ENCODE measurements at places on chromosomes 12 and 14.

GRCh38 chr12:645563-646071 is 17.6 kb downstream of the NINJ2 start:
- DNase-seq: peak; percentile 59

DNA sequence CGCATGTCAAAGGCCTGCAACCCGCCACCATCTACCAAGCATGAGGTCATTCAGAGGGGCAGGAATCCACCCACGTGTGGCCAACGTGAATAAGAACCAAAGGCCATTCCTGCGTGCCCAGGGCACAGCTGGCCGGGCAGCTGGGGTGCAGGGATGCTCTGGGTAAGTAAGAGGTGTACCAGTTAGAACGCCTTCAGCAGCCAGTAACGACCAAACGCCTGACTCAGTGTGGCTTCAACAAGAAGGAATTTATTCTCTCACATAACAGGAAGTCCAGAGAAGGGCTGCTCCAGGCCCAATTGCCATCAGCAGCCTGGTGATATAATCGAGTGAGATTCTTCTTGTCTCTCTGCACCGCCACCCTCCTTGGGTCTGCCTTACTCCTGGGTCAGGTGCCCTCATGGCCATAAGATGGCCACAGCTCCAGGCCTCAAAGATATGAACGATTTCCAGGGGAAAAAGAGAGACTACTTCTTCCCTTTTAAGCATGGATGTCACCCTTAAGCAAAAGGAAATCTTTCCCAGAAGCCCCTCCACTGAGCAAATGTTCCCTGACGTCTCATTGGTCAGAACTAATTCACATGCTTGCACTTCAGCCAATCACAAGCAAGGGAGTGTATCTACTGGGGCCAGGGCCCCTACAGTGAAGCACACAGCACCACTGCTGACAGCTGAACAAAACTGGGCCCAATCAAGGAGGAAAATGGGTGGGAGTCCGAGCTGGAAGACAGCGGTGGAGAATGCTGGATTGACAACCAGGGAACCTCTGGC is 7.3 kb downstream of the TTC7B start:
- DNase-seq: peak; percentile 22

GRCh38 chr12:110698171-110698902 is 9.4 kb upstream of the HVCN1 start:
- DNase-seq: peak; percentile 87

- no peak for DNase-seq
Observed at GRCh38 chr12:130338794-130339601, 1.3 kb downstream of the PIWIL1 start.

DNA sequence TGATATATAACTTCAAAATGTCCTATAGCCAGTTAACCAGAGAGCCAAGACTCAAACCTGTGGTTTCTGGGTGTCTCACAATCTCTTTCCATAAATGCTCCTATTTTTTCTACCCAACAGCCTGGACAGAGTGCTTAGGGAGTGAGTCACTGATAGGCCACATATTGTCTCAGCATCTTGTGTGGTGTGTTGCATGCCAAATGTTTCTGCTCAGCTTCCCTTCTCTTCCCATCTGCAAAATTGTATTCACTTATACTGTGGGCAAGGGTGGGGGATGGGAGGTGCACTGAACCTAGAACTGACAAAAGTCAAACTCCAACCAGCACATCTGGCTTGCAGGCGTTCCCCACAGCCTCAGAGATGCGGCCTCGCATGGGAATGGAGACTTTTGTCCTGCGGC is 123.3 kb downstream of the KCNA5 start:
- no peak for DNase-seq

DNA sequence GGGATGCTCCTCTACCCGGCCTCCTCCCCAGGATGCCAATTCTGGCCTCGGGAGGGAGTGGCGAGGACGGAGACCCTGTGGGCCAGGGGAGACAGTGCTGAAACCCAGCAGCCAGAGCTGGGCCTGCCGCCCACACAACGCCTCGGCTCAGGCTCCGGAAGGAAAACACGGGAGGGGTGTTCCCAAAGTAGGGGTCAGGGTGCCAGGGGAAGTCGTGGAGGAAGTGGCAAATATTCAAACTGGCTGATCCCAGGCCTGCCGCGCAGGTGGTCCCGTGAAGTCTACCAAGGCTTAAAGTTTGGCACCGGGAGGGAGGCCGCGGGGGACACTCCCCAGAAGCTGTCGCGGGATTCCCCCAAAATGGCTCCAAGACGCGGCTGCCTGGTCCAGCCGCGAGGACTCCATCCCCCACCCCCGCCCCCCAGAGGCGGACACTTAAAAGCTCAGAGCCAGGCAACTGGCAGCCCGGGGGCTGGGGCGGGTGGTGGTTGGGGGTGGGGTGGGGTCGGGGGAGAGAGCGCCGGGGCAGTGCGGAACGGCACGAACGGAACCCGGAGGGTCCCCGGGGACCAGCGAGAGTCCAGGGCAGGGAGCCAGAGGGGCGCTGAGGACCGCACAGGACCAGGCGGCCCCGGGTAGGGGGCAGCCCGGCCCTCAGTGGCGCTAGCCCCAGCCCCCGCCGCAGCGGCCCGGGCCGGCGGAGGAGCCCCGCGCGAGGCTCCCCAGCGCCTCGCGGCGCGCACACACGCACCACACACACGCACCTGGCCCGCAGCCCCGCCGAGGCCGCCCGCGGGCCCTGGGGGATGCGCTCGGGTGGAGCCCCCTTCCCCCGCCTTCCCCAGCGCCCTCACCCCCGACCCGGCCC is 20.0 kb downstream of the BEGAIN start:
- DNase-seq: no peak

Data from HCEC 1CT (cell line).